ENCODE measurements at places on chromosomes 7 and 10.

- peak; percentile 32 for DNase-seq
These were observed 10.6 kb downstream of the HABP2 start for GRCh38 chr10:113563306-113564088.

DNA sequence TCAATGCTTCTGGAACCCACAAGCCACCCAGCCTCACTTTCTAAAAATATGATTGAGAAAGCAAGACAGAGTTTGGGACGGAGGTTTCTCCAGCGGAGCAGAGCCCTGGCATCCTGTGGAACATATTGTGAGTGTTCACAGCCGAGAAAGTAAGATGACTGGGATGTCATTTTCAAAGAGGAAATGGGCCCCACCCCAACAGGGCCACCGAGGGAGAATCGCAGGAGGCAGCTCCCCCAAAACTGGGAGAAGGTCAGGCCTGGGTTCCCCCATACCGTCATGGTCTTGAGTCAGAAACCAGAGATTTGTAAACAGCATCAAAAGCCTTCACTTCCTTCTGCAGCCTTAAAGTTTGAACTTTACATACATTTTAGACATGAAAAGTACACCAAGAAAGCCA is 560.0 kb downstream of the PTPRN2 start:
- no peak for DNase-seq

GRCh38 chr7:116548506-116548905 is 23.7 kb downstream of the CAV1 start:
- no peak for DNase-seq

DNA sequence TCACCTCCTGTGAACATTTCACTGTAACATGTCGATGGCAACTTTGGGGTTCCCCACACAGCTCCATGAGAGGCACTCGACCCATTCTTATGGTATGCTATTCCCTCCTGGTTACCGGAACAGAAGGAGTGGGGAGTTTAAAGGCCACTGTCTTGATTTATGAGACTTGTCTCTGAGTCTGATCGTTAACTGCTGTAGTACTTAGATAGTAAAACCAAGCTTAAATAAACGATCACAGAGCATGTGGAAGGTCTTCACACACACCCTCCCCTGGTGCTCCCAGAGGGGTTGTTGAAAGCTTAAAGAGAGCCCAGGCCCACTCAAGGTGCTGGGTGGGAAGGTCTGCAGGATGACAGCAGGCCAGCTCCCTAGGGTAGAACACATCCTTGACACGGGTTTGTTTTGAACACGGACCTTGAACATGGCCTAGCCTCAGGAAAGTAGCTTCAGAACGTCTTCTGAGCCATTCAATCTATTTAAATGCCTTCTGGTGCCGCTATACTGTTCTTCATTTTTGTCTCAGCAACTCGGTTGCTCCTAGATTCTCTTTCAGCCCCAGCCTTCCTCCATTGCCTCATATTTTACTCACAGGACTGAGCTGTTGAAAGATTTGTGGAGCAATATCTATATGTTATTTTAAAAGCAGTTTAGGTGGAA is 335.3 kb downstream of the FGFR2 start:
- no peak for DNase-seq

- DNase-seq = no peak
These were observed 245.7 kb downstream of the STK31 start for GRCh38 chr7:23955600-23956149.

DNA sequence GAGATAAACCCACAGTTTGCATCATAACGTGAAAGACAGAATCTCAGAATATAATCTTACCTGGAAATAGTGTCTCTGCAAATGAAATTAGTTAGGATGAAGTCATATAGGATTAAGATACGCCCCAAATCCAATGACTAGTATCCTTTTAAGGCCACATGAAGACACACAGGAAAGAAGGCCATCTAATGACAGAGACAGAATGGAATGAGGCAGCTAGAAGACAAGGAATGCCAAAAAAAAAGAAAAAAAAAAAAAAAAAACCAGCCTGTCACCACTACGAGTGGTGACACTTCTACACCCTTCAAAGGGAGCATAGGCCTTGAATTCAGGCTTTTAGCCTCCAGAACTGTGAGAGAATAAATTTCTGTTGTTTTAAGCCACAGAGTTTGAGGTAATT is 82.9 kb downstream of the HYCC1 start:
- no peak for DNase-seq

DNA sequence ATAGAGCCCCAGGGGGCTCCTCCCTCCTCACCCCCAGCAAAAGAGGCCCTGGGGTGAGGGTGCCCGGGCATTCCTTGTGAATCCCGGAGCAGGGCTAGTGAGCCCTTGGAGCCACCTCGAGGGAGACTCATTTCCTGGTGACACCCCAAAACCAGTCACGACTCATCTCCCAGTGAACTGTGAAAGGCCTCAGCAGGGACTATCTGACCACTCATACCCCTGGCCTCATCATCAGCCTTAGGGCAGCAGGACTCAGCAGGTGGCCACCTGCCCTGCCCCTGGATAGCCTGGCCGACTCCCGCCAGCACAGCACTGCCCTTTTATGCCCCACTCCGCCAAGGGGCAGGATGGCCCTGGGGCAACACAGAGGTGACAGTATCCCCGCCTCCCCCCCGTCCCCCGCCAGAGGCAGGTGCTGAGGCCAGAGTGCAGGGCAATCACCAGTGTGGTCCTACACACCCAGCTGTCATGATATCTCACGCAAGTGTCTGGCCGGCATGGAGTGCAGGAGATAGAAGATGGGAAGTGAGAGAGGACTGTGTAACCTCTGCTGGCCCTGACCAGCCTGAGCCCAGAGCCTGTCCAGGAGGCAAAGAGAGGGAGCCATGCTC is 3.2 kb downstream of the SNCG start:
- DNase-seq = no peak

DNA sequence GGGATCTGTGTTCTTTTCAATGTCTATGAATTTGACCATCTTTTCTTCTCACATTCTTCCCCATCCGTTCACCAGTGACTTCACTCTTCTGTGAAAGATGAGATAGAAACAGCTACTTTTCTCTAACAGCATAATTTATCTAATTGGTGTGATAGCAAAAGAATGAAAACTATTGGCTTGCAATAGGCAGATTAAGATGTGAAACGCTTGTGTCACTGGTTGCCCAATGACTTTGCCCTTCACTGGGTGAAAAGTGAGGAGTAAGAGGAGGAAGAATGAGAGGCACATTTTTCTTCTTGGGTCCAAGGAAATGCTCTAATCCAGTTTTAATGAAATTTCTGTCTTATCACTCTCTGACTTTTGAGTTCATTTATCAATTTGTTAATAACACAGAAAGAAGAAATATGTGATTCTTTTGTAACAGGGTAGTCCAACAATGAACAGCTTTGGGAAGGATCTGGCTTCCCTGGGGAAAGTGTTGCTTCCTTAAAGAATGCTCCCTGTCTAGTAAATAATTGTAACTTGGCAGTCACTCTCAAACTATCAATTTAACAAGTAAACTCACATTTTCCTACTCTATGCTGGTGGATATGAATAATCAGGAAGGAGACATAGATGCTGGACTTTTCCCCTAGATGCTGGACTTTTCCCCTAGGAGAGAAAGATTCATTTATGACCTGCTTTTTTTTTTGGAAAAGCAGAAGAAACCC is 35.1 kb downstream of the BET1 start:
- no peak for DNase-seq

DNA sequence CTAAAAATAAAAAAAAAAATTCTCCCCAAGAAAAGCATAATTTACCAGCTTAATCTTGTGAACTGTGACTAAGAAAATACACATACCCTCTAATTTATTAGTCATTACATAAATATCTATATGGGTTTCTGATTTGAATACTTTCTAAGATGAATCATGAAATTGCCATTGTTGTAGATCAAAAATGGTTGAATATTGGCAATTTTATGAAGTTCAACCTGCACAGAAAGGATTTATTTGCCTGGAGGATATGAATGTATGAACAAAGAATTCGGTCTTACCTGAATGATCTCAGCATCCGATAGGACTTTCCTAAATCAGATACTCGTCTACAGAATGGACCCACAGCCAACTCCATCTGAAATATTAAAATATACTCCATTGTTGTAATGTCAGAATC is 61.5 kb downstream of the HBP1 start:
- no peak for DNase-seq

DNA sequence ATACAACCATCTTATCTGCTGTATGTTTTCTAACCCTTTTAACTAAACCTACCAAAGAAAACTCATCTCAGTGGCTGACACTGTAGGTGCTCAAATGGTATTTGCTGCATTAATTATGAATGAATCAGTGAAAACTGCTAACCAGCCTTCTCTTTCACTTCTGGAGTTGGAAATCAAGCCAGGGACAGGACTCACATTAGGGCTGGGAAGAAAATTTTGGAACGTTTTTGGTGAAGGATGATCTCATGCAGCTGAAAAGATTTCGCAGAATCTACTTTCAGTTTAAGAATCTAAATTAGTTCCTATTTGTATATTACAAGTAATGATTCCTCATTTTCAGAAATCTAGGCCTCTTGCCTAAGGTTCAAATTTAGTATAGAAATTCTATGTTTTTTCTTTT is 12.9 kb downstream of the MTPN start:
- DNase-seq = no peak

DNA sequence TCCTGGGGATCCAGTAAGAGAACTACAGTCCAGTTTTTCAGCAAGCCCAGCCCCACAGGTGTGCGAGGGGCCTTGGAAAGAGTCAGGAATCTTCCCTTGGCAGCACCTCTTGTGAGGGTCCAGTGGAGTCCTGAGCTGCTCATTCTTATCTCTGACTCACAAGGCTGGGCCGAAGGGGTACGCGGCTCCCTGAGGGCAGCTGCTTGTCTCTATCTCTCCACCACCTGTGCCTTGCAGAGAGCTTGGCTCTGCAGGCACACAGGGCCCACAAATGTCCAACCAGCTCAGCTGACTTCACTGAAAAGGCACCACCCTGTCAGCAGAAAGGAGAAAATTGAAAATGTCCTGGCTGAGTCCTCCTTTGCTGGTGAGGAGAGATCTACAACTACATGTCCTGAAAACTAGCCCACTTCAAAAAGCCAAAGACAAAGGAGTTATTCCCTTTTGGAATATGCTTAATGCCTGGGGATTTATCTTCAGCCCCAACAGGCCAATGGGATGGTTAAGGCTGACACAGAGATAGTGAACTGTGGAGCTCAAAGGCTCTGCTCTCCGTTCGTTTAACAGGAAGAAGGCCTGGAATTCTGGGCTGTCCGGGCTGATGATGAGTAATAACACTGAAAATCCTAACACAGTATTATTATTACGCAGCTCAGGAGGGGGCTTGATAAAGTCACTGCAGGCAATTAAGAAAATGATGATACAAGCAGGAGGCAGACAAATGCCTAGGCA is 23.4 kb downstream of the UROS start:
- no peak for DNase-seq

DNA sequence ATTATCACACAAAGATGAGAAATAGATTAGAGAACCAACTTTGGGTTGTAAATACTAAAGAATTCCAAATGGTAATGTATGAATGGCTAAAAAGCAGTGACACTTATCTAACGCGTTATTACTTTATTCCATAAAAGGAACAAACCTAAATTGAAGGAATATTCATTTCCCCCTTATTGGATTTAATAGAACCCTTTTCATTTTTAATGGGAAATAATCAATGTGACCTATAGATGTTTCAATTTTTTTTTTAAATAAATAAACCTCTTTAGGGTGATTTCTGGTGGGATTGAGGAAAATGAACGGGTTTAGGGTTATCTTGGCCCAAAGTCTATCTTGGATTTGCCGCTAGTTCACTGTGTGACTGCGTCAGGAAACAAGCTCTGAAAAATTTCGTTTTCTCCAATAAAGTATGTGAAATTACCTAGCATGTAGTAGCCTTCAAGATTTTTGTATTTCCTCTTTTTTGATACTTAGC is 1.9 kb upstream of the ACBD5 start:
- DNase-seq = no peak

GRCh38 chr10:78992333-78992732 is 76.4 kb upstream of the ZMIZ1 start:
- no peak for DNase-seq

- DNase-seq = no peak
These were observed 182.2 kb downstream of the HTR7 start for GRCh38 chr10:90675621-90676020.

DNA sequence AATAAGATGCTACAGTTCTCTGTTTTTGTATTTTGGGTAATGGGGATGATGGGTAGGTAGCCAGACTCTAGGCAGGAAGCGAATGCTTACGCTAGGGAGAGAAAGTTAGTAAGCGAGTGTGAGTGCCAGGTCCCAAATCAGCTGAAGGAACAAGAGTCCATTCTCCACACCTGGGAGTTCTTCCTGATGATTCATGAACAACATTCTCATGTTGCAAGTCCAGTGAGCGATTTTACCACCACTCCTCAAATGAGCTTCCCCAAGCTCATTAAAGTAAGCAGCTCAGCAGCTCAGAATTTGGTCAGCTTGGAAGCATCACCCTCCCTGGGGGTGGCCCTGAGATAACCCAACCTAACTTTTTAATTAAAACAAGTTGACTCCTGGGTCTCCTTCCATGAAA is 27.3 kb downstream of the SH3PXD2A start:
- DNase-seq = no peak

GRCh38 chr7:38373155-38373554 is 99.7 kb upstream of the TARP start:
- DNase-seq = no peak

- DNase-seq = no peak
These were observed 61.9 kb upstream of the SAMD8 start for GRCh38 chr10:75049316-75050148.

GRCh38 chr10:123655751-123656150 is 10.4 kb upstream of the GPR26 start:
- DNase-seq = no peak

DNA sequence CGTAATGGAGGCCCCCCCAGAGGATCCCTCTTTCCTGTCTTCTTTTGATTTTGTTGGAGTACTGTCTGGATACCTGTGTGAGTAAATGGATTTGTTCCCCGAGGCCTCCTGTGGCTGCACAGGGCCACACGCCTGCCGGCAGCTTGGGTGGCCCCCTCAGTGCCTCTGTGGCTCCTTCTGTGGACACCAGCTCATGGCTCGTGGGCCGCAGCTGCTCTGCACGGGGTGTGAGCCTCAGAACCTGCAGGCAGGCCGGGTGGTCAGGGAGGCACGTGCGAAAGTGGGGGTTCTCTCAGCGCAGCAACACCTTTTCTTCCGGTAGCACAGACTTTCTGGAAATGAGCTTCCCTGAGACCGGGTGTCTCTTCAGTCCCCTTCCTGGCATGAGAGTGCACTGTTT is 70.3 kb downstream of the WDR37 start:
- no peak for DNase-seq

- no peak for DNase-seq
These were observed 69.8 kb downstream of the ADD3 start for GRCh38 chr10:110077436-110078130.

DNA sequence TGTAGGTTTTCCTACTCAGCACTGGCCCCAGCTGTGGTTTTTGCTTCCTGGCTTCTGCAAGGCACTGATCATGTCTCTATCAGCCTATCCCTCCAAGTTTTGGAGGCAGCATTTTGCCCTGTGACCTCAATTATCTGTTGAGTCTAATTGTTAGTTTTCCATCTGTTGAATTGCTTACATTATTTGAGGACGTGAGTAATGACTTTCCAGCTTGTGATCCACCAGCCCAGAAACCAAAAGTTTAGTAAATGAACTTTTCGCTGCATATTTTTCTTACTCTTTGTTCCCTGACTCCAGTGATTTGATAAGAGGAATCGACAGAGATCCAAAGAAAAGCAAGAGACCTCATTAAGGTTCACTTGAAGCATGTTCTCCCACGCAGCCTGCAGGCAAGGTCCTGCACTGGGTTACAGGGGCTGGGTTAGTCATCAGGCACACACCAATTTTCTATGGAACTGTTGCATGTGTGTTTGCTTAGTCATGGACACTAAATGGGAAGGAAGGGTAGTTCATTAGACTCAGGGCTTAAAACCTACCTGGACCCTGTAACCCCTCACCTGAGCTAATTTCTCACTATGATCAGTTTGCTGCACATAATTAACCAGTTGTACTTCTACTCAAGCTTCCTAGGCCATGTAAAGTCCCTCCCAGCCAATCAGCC is 57.2 kb downstream of the AKR1E2 start:
- no peak for DNase-seq
